ENCODE measurements at places on chromosomes 2 and 18.

DNA sequence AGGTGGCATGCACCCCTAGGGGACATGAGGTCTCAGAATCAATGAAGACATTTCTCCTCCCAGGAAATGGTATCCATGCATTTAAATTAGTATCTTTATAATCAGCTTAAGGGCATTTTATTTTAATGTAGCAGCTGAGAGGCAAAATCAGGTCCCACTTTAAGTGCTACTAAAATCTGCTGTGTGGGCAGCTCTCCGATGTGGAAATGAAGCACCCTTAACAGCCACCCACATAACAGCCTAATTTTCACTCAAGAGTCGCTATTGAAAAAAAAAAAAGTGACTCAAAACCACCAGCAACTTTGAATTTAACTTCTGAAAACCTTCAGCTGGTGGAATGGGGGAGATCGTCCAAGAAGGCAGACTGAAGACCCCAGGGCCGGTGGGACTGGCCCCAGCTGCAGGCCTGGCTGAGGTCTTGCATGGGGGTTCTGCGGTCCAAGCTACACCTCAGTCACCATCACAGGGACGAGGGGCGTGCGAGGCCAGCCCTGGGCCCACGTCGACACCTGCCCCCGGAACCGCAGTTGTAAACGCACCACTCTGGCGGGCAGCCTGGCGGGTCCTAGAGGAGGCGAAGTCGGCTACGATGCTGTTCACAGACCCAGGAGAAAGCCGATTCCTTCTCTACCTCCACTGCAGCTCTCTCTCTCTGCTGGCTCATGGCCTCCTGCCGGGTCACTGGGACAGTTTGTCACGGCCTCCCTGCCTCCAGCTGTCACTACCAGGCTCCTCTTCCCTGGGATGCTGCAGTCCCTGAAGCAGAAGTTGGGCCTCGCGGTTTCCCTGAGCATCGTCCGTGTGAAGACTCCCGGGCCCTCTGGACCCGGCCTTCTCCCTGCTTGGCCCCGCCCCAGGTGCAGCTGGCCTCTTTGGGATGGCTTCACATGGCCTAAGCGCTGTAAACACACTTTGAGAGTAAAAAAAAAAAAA lies 111.9 kb downstream of the KCNF1 start:
- no peak for DNase-seq

GRCh38 chr2:11967946-11968465 lies 221.6 kb downstream of the LPIN1 start:
- no peak for DNase-seq

DNA sequence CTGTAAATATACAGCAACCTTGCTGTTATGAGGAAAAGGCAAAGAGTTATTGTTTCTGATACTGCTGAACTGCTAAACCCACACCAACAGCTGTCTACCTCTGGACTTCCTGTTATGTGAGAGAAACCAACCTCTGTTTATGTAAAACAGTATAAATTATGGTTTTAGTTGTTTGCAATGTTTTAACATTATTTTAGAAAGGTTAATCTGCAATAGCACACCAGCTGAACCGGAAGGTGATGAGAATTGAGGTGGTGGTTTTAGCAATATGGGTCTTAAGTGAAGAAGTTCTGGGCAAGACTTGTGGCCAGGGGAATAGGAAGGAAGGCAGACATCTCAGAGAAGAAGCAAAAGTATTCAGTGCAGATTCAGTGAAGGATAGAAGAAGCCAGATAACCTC lies 237.8 kb downstream of the PLCL1 start:
- no peak for DNase-seq

- DNase-seq = no peak
Observed at GRCh38 chr2:171626949-171627348, 60.3 kb upstream of the DYNC1I2 start.

GRCh38 chr18:65380571-65380970 lies 370.2 kb upstream of the CDH7 start:
- DNase-seq = no peak

GRCh38 chr18:32280188-32280783 lies 90.4 kb downstream of the MEP1B start:
- no peak for DNase-seq

GRCh38 chr18:74370115-74370514 lies 54.5 kb downstream of the C18orf63 start:
- DNase-seq = peak; percentile 13

DNA sequence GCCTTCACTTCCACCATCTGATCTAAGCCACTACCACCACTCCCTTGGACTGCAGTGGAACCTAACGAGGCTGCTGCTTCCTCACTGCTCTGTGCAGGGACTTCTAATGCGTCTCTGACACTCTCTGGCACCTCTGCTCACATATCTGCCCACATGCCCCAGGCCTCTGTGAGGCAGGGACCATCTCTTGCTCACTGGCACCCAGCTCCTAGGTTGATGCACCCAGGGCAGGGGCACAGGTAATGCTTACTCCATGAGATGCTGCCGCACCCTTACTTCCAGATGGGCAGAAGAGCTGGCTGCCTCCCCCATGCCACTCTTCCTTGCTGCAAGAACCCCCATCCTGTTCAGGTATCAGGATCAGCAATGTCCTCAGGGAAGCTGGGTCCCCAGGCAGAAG lies 294.0 kb upstream of the HS6ST1 start:
- DNase-seq = no peak

- DNase-seq = no peak
Observed at GRCh38 chr2:76639171-76639680, 883.0 kb downstream of the LRRTM4 start.

- DNase-seq = no peak
Observed at GRCh38 chr18:24923138-24923537, 428.8 kb downstream of the ZNF521 start.

DNA sequence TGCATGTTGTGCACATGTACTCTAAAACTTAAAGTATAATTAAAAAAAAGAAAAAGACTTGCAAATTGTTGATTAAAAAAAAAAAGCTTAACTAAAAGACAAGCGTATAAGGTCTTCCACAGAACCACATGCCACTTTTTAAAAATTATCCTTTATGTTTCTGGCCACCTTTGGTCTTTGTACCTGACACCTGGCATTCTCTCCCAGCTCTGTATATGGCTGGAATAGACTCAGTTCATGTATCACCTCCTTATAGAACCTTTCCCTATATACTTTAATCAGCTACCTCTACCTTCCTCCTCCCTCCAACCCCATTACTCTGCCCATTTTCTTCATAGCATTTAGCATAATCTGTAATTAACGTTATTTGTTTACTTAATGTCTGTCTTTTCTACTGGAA lies 32.6 kb downstream of the HYCC2 start:
- DNase-seq = no peak

GRCh38 chr2:75204833-75205232 lies 5.5 kb upstream of the TACR1 start:
- peak; percentile 7 for DNase-seq

GRCh38 chr18:44712025-44712424 lies 31.3 kb downstream of the SETBP1 start:
- DNase-seq = no peak

- DNase-seq = no peak
Observed at GRCh38 chr2:207327513-207327912, 161.8 kb upstream of the KLF7 start.

DNA sequence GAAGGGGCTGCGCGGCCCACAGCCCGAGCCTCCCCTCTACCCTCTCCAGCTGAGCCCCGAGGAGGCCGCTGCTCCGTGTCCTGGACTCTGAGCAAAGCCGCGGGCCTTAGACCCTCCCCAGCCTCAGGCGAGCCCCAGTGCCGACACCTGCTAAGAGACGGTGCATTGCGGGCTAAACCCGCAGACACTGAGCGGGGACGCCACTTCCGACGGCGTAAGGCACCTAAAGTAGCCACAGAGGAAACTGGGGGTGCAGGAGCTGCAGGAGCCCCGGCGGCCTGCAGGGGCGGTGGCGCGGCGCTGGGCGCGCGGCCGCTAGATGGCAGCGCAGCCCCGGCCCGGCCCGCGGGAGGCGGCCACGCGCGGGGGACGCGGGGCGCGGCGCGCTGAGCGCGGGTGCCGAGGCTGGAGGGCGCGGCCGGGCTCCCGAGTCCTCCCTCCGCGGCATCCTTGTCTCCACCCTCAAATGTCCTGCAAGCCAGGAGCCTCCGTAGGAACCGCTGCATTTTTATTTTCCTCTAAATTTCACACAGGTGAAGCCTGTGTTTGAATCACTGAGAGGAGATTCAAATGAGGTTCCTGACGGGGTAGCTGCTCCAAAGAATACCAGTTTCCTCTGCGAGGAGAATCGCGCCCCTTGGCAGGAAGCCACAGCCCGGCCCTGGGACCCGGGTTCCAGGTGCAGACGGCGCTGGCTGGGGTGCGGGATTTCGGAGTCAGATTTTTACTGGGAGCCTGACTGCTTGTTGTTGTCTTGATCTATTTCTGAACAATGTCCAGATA lies 650.5 kb downstream of the GALR1 start:
- DNase-seq = peak; percentile 81

- no peak for DNase-seq
Observed at GRCh38 chr2:68562934-68563333, 80.4 kb upstream of the PROKR1 start.

GRCh38 chr18:57803103-57803969 lies at the start of gene ATP8B1:
Gene ATP8B1, minus strand, starts transcription at chr18:57803315. Its CDS starts 71,508 bp downstream, at chr18:57731807.
- peak; percentile 69 for DNase-seq

DNA sequence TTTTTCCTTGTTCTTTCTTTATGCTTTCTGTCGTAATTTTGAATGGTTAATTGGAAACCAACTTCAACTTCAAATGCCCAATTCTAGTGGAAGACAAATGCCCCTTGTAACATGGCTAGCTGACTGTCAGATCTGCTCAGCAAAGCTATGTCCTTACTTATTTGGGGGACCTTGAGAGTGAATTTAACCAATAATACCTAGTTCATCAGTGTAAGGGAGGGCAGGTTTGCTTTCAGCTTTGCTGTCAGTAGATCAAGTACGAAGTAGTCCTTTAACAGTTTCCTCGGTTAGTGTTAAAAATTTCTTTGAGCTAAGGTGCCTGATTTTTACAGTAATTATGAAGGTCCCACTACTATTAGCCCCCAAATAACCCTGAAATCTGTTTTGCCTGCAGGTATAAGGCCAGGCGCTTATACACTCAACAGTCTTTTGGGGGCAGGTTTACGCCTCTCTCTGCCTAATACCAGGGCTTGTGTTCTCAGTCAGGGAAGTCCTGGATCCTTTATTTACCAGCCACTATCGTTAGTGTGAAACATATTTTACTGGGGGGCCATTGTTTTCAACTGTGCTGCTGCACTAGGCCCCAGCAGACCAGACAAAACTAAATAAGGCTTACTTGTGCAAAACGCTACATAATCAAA lies 165.1 kb upstream of the KCNJ3 start:
- no peak for DNase-seq

GRCh38 chr2:217429981-217430500 lies 570.2 kb upstream of the TNP1 start:
- no peak for DNase-seq

DNA sequence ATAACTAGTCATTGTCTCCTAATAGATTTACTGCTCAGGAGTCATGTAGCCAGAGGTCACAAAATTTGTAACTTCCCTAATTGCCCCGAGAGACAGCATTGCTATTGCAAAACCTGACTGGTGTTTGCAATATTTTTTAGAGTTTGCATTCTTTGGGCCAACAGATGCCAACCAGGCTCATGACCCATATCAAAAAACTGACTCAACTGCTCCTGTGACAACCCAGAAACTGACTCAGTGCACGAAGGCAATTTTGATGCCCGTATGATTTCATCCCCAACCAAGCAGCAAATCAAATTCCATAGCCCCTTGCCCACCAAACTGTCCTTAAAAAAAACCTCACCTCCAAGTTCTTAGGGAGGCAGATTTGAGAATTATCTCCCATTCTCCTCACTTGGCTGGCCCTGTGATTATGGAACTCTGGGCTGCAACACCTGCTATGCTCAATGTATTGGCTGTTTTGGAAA lies 951.3 kb downstream of the TSN start:
- peak; percentile 72 for DNase-seq

DNA sequence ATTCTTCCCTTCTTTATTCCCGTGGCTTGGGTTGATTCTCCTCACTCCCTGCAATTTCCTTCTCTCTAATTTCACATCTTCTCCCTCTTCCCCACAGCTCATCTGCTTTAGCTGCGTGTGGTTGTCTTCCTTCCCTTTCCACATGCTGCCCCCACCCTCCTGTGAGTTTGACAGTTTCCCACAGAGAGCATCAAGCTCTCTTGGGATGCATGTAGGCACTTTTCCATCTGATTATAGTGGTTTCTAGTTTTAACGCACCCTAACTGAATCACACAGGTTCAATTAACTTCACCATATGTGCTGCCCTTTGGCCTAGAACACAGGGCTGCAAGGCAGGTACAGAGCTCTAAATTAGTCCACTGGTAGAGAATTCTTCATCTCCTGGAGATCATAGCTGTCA lies 110.5 kb downstream of the TACR1 start:
- no peak for DNase-seq

GRCh38 chr2:226211439-226211838 lies 588.2 kb downstream of the IRS1 start:
- no peak for DNase-seq

- no peak for DNase-seq
Observed at GRCh38 chr2:147543056-147543455, 301.8 kb upstream of the ACVR2A start.

GRCh38 chr2:182870227-182870626 lies 3.8 kb upstream of the FRZB start:
- no peak for DNase-seq

DNA sequence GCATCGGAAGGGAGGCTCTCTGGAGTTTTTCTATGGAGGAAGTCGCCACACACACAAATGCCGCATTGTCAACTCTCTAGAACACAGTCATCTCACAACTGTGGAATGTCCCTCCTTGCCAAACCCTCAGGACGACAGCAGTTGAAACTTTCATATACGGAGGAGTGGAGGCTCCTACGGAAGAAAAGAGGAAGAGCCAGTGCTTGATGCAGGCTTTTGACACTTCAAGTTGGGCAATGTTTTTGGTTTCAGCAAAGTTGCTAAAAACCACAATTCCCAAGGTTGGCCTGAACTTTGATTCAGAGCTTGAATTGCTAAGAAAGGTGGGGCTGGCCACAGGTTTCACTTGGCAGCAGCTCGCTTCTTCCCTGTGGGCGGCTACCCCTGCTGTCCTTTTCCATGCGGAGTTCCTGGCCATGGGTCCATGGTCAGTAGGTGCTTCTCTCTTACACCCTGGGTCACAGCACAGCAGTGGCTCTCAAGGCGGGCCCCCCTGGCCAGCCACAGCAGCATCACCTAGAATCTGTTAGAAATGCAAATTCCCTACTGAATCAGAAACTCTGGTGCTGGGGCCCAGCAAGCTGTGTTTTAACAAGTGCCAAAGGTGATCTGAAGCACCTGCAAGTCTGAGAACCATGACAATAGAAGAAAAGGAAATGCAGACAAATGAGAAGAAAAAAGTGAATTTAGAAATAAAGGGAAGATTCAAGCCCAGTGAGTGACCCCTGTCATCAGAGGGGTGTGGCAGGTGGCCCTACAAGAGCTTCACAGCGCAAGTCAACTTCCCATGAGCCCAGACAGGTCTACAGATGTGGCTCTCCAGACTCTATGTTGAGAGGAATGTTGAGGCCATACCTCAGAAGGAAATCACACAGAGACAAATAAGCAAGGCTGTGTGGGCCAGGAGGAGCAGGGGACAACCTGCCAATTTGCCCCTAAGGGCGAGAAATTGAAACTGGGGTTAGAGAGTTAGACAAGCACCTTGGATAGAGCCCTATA lies 856.4 kb downstream of the RNF144A start:
- peak; percentile 96 for DNase-seq

GRCh38 chr2:109124982-109125592 lies 3.9 kb upstream of the SH3RF3 start:
- no peak for DNase-seq
